ENCODE measurements at places on chromosomes 5 and 9.

GRCh38 chr9:18888290-18888689 lies 144.7 kb downstream of the SAXO1 start:
- no peak for DNase-seq

DNA sequence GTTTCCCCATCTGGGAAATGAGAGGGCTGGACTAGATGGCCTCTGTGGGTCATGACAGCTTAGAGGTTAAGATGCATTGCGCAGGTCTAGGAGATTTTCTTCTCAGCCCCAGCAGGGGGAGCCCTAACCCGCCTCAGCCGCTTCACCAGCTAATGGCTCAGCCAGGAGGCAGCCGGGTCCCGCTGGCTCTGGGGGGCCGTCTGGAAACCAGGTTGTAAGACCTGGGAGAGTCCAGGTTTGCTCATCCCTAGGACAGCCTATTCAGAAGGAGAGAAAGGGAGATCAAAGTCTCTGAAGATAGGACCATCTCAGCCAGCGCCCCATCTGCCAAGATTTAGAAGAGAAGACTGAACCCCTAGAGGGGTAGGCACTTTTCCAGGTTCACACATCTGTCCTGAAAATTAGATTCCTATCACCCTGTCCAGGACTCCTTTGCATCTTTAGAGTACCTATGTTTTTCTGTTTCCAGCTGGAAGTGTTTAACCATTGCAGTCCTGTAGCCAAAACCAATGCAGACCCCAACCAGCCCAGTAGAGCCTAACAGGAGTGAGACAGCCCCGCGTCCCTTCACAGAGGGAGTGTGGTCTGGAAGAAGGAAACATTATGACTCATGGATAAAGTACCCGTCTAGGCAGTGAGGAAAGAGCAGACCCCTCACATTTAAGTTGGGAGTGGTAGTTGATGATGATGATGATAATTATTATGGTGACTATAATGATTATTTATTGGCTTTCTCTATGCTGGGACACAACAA lies 27.5 kb downstream of the SPARC start:
- DNase-seq: peak; percentile 86

GRCh38 chr9:33220681-33221567 lies 19.0 kb upstream of the SPINK4 start:
- DNase-seq: peak; percentile 50

DNA sequence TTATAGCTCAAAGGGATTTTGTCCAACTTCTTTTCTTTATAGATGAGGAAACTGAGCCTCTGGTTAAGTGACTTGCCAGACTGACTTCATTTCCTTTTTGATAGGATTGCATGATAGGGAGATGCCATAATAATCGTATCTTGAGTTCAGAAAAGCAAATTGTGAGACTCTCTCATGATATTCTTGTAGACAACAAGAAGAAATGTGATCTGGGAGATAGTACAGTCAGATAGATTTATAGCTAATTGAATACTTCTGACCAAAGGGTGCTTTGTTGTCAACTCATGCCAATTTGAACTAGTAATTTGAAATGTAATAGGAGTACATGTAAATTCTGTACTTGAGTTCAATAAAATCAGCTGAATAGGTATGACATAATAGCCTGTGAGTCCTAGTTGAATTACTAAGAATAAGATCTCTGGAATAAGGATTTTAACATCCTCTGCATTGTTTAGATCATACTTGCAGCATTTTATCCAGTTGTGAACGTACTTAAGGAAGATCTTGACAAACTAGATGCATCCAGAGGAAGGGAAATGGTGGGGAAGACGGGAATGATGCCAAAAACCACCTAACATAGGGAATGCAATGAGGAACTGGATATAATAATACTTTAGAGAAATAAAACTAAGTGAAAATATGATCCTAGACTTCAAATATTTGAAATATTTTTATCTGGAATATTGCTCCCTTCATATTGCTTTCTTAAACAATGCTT lies 25.5 kb downstream of the CWC27 start:
- no peak for DNase-seq

DNA sequence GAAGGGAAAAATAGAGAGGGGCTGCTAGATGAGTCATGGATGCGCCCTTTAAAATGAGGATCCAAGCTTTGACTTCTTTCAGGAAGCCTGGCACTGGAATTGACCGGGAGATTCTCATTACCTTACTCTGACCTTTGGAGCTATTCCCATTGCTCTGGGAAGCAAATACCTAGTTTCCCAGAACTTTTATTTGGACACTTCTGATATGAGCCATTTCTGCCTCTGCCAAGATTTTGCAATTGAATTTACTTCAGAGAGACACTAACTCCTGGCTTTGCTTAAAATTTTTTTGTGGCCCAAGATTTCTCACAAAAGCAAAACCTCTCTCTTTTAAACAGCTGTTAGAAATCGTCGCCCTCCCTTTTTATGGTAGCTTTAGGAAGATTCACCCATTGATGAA lies 15.7 kb upstream of the AGXT2 start:
- DNase-seq: no peak

DNA sequence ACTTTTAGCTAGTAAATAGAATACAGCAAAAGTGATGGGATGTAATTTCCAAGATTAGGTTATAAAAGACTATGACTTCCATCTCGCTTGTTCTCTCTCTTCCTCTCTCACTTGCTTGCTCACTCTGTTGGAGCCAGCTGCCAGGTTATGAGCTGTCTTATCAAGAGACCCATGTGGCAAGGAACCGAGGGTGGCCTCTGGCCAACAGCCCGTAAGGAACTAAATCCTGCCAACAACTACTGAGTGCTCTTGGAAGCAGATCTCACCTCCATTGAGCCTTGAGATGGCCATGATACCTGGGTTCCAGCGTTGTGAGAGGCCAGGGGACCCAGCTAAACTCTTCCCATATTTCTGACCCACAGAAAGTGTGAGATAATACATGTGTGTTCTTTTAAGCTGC lies 636.1 kb downstream of the ACTL7B start:
- no peak for DNase-seq

DNA sequence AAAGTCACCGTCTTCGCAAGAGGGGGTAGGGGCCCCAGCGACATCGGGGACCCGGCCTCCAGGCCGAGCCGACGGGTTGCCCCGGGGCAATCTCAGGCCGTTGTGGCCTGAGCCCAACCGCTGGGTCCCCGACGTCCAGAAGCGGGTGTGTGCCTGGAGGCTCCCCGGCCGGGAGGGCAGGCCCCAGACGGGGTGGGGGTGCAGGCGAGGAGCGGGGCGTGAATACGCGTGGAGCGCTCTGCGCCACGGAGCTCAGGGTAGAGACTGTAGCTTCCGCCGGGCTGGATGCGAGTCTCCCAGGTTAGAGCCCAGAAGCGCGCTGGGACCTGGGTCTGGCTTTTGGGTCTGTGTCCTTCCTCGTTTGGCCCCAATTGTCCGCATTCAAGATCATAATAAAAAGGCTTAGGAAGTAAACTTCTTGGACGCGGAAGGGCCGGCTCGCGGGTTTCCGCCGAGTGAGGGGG lies 3.5 kb downstream of the BARX1 start:
- no peak for DNase-seq

GRCh38 chr5:158407824-158408195 lies 548.9 kb upstream of the CLINT1 start:
- DNase-seq: no peak

DNA sequence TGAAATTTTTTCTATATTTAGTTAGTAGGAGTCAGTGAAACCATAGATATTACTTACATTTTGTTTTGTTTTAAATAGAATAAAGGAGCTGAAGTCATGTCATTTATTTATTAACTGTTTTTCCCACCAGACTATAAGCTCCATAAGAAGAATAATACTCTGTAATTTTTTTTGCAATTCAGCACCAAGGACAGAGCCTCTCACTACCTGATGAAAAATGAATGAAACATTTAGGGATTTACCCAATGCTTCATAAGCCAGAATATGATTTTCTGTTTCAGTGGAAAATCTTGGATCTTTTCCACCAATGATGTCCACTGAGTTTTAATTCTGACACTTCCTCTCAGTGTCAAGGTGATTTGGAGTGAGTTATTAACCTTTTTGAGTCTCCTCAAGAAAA lies 624.9 kb upstream of the GRAMD2B start:
- DNase-seq: no peak

GRCh38 chr9:107328510-107328909 lies 45.4 kb downstream of the RAD23B start:
- no peak for DNase-seq

GRCh38 chr5:61587125-61587524 lies 255.1 kb downstream of the ZSWIM6 start:
- no peak for DNase-seq

DNA sequence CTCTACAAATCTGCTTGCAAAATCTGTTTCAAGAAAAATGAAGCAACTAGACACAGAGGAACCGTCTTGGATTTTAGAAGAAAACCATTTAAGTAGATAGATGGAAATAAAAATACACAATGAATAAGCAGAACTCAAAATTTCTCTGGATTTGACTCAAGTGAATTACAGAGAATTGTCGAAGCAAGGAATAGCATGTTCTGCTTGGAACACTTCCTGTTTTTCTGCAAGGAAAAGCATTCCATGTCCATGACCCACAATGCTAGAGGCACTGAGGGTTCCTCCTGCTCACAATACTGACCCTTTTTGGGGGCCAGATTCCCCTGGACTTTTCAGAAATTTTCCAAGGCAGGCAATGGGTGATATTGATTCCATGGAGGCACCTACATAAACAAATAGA lies 29.8 kb downstream of the PRUNE2 start:
- no peak for DNase-seq

DNA sequence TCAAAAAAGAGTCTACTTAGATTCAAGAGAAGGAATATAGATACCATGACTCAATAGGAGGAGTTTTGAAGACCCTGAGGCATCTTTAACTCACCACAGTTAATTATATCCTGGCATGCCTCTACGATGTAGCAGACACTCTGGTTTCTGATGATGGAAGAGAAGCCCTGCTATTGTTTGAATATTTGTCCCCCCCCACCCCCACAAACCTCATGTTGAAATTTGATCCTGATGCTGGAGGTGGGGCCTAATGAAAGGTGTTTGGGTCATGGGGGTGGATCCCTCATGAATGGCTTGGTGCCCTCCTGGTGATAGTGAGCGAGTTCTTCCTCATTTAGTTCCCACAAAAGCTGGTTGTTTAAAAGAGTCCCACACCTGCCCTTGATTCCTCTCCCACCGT lies 147.9 kb upstream of the TBCA start:
- no peak for DNase-seq

DNA sequence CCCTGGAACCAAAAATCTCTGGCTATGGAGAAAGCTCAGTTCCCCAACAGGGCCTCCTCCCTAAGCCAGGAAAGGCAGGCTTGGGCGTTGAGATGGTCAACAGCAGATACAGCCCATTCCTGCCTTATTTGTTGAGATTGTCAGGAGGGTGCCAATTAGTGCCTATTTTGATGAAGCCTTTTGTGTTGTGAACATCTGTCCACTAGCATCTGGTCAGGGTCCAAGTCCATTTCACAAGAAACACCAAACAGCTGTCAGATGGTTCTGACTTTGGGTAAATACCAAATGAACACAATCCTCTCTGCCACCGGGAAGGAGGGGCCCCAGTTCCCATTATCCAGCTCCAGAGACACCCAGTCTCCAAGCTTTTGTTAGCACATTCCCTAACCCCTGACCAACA lies 19.9 kb downstream of the SEMA6A start:
- DNase-seq: no peak

DNA sequence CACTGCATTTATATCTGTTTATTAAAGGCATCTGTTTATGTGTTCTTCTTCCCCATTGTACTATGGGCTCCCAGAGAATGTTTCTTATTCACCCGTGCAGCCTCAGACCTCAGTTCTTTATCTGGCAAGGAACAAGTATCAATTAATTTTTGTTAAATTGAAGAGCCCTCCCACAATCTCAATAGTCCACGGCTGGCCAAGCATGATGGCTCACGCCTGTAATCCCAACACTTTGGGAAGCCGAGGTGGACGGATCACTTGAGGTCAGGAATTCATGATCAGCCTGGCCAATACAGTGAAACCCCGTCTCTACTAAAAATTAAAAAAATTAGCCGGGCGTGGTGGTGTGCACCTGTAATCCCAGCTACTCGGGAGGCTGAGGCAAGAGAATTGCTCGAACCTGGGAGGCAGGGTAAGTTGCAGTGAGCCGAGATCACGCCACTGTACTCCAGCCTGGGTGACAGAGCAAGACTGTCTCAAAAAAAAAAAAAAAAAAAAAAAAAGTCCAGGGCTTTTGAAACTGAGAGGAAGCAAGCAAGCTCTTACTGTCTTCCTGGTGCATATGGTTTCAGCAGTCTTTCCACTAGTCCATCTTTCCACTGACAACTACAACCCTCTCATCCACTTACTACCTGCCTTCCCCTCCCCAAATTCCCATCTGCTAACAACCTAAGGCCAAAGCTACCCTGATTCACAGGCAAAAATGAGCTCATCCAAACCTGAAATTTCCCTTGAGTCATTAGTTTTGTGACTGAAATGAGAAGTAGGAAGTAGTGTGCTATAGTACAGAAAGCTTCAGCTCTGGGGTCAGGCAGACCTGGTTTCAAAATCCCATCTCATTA lies 2.3 kb upstream of the HK3 start:
- DNase-seq: no peak

GRCh38 chr5:55037046-55037771 lies 13.2 kb downstream of the GZMK start:
- peak; percentile 65 for DNase-seq

- no peak for DNase-seq
Measured at GRCh38 chr5:175460126-175460525, 16.1 kb upstream of the DRD1 start.

GRCh38 chr5:117590944-117591343 lies 1016.3 kb upstream of the SEMA6A start:
- DNase-seq: no peak

DNA sequence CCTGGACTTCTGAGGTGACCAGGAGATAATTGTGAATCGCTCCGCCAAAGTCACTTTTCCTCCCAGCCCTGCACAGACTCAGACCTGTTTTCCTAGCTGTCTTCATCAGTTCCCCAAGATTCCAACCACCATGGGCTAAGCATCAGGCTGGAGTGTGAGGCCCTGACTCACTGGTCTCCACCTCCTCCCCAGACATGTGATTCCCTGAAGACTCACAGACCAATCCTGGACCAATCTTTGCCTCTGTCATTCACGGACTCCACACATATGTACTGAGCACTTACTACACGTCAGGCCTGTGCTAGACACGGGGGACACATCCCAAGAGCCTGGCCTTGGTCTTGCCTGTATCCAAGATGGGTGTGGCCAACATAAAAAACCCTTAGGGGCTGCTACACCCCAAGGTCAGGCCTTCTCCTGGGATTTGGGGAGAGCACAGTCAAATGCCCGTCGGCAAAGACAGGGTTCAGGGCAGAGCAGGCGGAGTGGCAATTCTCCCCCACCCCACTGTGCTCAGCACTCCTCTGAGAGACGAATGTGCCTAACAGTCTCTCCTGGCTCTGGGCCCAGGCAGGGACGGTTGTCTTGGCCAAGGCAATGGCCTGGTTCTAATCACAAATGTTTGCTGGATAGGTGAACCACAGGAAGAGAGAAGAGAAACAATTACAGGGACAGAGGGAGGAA lies 11.9 kb downstream of the EEIG1 start:
- DNase-seq: no peak

DNA sequence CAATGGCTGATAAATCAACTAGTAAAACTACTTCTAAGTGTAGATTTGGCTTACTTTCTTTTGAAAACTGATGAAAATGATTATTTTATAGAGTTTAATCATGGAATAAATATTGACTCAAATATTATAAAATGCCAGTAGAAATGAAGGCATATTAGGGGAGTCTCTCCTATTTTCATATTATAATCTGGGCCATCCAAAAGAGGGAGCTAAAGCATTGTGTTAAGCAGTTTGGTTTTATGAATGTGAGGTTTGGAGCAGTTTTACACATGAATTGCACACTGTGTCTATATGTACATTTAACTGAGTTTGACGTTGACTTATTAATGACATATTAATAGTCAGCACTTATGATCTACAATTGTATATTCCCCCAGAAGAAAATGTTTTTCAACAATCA lies 17.4 kb downstream of the CDH9 start:
- DNase-seq: no peak

GRCh38 chr9:20016611-20017010 lies 227.8 kb upstream of the SLC24A2 start:
- DNase-seq: no peak

Measured in Peyer's patch (tissue), 4 donors.